Prostate gland (tissue), 2 donors: ENCODE measurements at places on chromosomes 12 and 14. TPM values are rescaled to one million over a fixed set of nuclear protein-coding genes. Genes with fewer than 3 reads are reported as not detected.

- DNase-seq = no peak
Measured at GRCh38 chr12:65778258-65779090, 45.8 kb upstream of the HMGA2 start.

CCDC197 gene
- not detected for total RNA-seq

NPFF gene
- not detected for total RNA-seq

DNA sequence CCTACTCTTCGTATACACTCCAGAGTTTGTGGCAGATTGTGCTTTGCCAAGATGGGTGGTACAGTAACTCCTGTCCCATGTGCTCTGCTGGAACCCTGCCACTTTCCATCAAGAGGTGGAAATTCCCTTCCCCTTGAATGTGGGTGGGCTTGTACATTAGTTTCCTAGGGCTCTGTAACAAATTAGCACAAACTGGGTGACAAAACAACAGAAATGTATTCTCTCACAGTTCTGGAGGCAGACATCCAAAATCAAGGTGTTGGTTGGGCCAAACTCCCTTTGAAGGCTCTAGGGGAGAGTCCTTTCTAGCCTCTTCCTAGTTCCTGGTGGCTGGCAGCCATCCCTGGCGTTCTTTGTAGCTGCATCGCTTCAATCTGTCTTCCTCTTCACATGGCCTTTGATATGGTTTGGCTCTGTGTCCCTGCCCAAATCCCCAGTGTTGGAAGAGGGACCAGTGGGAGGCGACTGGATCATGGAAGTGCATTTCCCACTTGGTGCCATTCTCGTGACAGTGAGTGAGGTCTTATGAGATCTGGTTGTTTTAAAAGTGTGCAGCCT lies 117.5 kb downstream of the VRK1 start:
- DNase-seq = no peak

LRRC43 gene
- total RNA-seq = 5.7 TPM
